Immature natural killer cell (primary cell): ENCODE measurements at places on chromosomes 6 and 20.

- H3K36me3 ChIP-seq = no peaks in the 10 kb centered on the region
- H3K4me1 ChIP-seq = no peaks in the 10 kb centered on the region
- H3K27ac ChIP-seq = no peak overlapping the region
Measured at GRCh38 chr6:121800047-121800446, 364.6 kb downstream of the GJA1 start.

DNA sequence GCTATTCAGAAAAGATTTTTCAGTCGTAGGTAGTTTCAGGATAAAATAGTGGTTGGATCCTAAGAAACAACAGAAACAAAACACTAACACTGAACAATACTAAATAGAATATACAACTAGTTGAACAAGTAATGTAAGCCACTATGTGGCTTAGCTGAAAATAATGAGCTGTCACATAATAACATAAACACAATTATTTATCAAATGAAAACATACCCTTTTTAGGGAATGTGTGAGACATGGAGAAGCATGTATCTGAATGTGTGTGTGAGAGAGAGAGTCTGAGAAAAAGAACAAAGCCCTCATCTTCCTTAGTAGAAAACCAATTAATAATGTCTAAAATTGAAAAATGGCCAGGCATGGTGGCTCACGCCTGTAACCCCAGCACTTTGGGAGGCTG is 122.6 kb upstream of the LOC128125822 start:
- H3K27me3 ChIP-seq = peaks cover 3% of the 10 kb centered on the region
- H3K36me3 ChIP-seq = no peaks in the 10 kb centered on the region
- no peak overlapping the region for H3K4me3 ChIP-seq
- DNase-seq = no peak
- no peak overlapping the region for H3K27ac ChIP-seq
- H3K4me1 ChIP-seq = no peaks in the 10 kb centered on the region

DNA sequence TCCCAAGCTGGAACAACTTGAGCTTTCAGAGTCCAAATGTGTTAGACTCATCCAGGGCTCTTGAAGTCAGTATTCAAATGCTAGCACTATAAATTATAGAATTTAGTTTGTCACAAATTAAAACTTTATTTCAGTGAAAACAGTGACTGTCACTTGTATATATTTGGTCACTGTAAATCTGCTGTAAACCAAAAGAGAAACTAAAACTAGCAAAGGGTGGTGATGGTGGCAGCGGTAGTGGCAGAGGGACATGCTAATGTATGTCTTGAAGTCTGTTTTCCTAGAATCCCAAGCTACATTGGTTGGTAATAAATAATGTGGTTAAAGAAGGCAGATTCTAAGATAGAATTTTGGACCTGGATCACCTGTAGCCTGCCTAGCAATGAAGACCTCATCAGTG is 140.4 kb upstream of the CENPW start:
- no peak overlapping the region for H3K27ac ChIP-seq
- H3K27me3 ChIP-seq = peaks cover 4% of the 10 kb centered on the region
- no peaks in the 10 kb centered on the region for H3K4me1 ChIP-seq
- H3K4me3 ChIP-seq = peak overlapping the region; percentile 78
- H3K36me3 ChIP-seq = peaks cover 3% of the 10 kb centered on the region

- H3K4me3 ChIP-seq = no peak overlapping the region
- peaks cover 20% of the 10 kb centered on the region for H3K4me1 ChIP-seq
- H3K27ac ChIP-seq = no peak overlapping the region
- H3K27me3 ChIP-seq = no peaks in the 10 kb centered on the region
- no peak for DNase-seq
Measured at GRCh38 chr6:12160326-12160725, 129.8 kb upstream of the EDN1 start.

DNA sequence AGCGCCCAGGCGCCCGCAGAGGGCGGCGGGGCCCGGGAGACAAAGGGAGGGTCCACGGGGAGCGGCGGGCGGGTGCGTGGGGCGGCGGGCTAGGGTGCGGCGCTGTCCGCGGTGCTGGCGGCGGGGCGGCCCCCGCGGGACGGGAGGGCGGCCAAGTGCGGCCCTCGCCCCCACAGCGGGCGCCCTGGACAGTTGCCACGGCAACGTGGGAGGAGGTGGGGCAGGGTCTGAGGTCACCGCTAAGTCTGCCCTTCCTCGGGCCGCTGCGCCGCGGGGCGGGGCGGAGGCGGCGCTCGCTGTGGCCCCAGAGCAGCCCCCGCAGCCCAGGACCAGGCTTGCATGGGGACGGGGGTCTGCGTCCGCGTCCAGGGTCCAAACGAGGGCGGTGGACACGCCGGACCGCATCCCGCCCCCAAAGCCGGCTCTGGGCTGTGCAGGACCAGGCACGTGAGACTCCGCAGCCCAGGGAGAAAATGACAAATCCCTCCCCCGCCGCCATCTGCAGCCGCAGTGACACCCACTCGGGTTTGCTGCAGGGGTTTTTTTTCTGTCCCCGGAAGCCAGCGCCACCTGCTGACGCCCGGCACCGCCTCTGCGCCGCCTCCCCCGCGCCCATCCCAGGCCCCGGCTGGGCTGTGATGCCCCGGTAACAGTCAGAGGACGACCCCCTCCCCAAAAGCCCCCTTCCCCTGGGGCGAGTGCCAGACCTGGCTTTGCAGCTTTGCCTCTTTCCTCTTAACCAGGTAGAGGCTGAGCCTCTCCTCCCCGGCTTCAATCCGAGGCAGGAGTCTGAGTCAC is 36.8 kb downstream of the YTHDF1 start:
- peak; percentile 64 for DNase-seq
- peaks cover 14% of the 10 kb centered on the region for H3K27me3 ChIP-seq
- H3K36me3 ChIP-seq = no peaks in the 10 kb centered on the region
- H3K4me1 ChIP-seq = peaks cover 12% of the 10 kb centered on the region
- no peak overlapping the region for H3K27ac ChIP-seq

GRCh38 chr6:56938649-56939191 is 16.2 kb upstream of the BEND6 start:
- peaks cover 3% of the 10 kb centered on the region for H3K27me3 ChIP-seq
- no peaks in the 10 kb centered on the region for H3K4me1 ChIP-seq
- DNase-seq = no peak

DNA sequence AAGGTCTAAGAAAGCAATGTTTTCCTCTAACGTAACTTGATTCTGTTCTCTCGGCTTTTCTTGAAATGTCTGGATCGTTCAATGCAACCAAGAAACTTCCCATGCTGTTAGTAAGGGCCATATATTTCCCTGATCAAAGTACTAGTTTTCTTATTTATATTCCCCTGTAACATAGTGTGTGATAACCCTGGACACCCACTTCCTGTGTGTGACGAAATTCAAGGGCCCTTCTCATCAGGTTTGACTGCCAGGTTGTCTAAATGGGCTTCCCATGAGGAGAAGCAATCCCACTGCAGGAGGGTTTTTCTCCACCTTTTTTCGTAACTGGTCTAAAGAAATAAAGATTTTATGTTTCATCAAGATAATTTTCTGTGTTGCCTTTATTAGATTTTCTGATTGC is 102.6 kb upstream of the RPS6KA2 start:
- no peak for DNase-seq
- H3K36me3 ChIP-seq = no peaks in the 10 kb centered on the region
- peaks cover 18% of the 10 kb centered on the region for H3K4me1 ChIP-seq
- H3K27me3 ChIP-seq = no peaks in the 10 kb centered on the region
- no peak overlapping the region for H3K27ac ChIP-seq

- peaks cover 2% of the 10 kb centered on the region for H3K4me1 ChIP-seq
- no peaks in the 10 kb centered on the region for H3K36me3 ChIP-seq
- no peak overlapping the region for H3K27ac ChIP-seq
Measured at GRCh38 chr20:16542477-16542876, 30.8 kb downstream of the KIF16B start.

DNA sequence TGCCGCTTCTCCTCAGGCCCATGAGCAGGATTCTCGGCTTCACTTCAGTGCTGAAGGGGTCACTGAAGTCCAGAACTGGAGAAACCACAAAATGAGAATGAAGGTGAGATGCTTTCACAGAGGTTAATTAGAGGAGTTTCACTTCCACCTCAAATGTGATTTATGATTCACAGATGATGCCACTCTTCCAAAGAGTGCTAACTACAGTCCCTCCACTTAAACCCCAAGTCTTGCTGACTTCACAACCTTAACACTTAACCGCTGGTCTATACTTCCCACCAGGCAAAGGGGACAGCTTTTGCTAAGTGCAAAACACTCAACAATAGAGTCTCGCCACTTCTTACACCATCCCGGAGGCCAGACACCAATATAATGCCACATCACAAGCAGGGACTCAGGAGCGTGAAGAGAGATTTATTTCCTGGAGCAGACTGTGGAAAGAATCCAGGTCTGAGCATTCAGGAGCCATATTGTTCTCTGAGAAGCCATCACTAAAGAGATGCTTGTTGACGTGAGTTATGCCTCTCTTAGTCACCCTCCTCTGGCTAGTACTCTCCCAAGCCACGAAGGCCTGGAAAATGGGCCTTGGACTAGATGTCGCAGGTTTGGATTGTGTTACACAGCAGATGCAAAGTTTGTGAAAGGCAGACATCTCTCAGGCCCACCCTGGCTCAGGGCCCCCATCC is 24.4 kb downstream of the RRAGD start:
- H3K4me1 ChIP-seq = no peaks in the 10 kb centered on the region
- no peaks in the 10 kb centered on the region for H3K27me3 ChIP-seq
- DNase-seq = no peak
- H3K27ac ChIP-seq = no peak overlapping the region
- no peak overlapping the region for H3K4me3 ChIP-seq

- H3K27me3 ChIP-seq = peaks cover 4% of the 10 kb centered on the region
- DNase-seq = no peak
- no peak overlapping the region for H3K4me3 ChIP-seq
- peaks cover 6% of the 10 kb centered on the region for H3K4me1 ChIP-seq
Measured at GRCh38 chr6:30168741-30169140, 5.4 kb downstream of the TRIM15 start.

- H3K4me3 ChIP-seq = no peak overlapping the region
- no peak for DNase-seq
- no peaks in the 10 kb centered on the region for H3K4me1 ChIP-seq
- H3K27ac ChIP-seq = no peak overlapping the region
- no peaks in the 10 kb centered on the region for H3K27me3 ChIP-seq
- H3K36me3 ChIP-seq = no peaks in the 10 kb centered on the region
Measured at GRCh38 chr6:154377726-154378125, 21.1 kb upstream of the IPCEF1 start.

DNA sequence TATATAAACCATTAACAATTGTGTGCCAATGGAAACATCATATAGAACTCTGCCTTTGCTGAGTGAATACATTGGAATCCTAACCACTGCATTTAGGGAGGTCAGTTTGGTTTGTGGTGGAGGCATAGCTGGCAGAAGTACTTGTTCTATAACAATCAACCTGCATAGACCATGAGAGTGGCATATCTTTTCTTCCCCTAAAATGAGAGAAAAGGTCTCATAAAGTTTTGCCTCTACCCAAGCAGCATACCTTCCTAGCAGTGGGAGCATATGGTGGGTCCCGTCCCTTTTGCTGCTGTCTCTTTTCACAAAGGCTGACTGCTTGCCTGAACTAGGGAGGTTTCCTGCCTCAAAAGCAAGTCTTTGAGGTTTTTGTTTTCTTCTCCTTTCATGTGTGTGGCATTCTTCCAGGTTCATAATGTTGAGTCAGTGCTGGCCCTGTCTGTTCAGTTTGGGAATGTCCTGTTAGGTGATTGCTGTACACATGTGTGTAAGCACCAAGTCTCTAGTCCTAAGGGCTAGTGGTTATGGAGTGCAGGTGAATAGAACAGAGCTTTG is 61.2 kb upstream of the SUPT3H start:
- H3K27me3 ChIP-seq = no peaks in the 10 kb centered on the region
- DNase-seq = no peak
- no peak overlapping the region for H3K27ac ChIP-seq
- peaks cover 70% of the 10 kb centered on the region for H3K4me1 ChIP-seq
- H3K4me3 ChIP-seq = no peak overlapping the region
